ENCODE measurements at places on chromosomes 5 and 9.

DNA sequence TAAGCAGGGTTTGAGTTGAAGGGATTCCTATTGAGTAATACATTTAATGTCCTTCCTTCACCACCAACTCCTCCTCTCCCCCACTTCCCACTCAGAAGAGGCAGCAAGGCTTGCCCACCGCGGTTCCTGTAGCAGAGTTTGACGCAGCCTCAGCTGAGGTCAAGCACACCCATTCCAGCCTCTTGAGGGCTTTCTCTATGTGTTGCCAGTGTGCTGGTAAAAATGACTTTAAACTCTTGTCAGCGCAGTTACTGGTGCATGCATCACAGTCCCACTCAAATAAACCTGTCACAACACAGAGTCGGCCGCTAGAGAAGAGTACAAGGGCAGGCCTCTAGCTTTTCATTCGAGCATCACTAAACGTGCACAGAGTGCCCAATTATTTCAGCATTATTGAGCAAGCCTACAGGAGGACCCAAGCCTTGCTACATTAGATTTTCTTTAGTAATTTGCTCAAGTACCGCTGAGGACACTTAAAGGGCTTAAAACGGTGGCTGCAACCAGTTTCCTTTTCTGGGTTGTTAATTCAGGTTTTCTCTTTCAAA, 79.6 kb downstream of the TLE4 start:
- DNase-seq, result no peak

DNA sequence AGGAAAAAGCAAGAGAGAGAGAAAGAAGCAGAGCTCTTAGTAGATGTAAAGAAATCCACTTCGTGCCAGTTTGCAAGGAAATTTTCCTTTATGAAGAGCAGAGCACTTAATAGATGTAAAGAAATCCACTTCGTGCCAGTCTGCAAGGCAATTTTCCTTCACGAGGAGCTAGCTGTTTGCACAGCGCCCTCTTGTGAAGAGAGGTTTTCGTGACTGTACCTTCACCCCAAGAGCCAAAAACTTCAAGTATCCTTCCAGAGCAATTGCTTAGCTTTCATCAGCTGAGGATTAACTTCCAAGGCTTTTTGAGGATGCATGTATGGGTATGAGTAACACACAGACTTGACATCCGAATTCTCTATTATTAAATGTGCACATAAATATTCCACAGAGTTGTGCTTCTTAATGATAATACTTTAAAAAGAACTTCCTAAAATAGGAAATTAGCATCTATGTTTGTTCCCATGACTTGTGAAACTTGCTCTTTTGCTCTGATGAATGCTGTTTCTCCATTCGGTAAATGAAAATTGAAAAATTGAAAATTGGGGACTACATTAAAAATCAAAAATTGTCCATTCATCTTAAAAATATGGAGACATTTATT, 525.6 kb downstream of the PDE4D start:
- DNase-seq, result peak; percentile 13

GRCh38 chr5:158884827-158885518, 214.7 kb downstream of the EBF1 start:
- no peak for DNase-seq

DNA sequence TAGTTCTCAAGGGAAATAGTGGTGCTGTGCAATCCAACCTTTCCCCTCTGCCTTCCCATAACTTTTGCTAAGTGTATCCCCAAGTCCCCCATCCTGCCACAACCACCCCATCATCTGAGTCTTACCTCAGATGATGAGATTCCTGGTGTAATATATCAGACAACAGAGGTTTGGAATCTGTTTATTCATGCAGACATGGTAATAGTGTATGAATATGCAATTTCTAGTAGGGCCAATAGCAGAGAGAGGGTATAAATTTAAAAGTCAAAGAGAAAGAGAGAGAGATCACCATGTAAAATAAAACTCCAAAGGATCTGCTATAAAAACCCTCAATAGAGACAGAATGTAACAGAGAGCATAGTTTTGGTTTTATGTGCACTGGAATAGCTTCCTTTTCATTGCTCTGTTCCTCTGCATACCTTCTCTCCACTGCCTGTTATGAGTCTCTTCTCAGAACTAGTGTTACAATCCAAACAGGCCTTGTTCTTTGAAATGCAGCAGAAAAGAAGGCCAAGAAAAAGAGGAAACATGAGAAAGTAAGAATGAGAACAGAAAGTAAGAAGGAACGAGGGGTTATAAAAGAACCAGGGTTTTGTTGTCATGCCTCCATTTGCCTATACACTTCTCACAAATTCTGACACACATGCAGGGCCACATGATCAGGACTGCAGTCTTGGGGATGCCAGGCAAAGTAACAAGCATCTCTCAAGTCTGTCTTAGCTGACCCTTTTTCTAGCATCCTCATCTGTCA, 278.0 kb downstream of the CETN3 start:
- no peak for DNase-seq

Data from HuH-7.5 (cell line).